H9 (cell line): ENCODE measurements at places on chromosomes 7 and 10. TPM values are rescaled to one million over a fixed set of nuclear protein-coding genes. Genes with fewer than 3 reads are reported as not detected.

CPN1 gene
- total RNA-seq, result not detected in 2 replicates

DNA sequence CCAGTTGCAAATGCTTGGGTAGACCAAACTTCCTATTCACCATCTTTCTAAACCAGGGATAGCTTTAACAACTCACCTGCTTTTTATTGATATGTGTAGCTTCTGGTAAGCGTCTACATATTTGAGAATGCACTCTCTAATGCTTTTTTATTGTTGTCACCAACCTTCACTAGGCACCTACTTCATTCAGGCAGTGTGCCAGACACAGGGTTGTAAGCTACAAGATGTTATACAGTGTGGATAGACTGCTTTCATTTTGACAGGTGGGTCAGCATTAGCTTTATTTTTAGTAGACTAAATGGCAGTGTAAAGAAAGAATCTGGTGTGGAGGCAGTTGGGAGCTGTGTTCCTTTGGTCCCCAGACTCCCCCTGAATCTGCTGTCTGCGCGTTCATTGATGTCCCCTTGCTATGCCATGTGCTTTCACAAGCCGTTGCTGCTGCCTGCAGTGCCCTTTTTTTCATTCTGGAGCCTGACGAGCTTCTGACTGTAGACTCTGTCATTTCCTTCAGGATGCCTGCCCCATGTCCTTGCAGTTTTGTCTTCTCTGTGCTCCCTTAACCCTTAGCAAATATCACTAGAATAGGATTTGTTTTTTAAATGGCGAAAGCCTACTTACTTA is 32.1 kb downstream of the NRF1 start:
- no peak for DNase-seq

DNA sequence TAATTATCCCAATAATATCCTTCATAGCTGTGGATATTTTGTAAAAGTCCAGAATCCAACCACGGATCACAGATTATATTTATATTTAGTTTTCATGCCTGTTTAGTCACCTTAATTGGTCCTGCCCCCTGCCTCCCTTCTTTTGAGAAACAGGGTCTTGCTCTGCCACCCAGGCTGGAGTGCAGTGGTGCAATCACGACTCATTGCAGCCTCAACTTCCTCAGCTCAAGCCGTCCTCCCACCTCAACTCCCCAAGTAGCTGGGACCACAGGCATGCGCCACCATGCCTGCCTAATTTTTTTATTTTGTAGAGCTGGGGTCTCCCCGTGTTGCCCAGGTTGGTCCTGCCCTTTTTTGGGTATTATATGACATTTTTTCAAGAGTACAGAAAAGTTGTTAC is 129.4 kb downstream of the KAT6B start:
- no peak for DNase-seq

KIF11 gene
- total RNA-seq, result 52.4 and 54.4 TPM in 2 replicates

- DNase-seq, result no peak
These were observed 128.8 kb downstream of the PTPN20 start for GRCh38 chr10:47040041-47040491.

- no peak for DNase-seq
These were observed 1.1 kb downstream of the ZNF777 start for GRCh38 chr7:149459540-149460452.

DNA sequence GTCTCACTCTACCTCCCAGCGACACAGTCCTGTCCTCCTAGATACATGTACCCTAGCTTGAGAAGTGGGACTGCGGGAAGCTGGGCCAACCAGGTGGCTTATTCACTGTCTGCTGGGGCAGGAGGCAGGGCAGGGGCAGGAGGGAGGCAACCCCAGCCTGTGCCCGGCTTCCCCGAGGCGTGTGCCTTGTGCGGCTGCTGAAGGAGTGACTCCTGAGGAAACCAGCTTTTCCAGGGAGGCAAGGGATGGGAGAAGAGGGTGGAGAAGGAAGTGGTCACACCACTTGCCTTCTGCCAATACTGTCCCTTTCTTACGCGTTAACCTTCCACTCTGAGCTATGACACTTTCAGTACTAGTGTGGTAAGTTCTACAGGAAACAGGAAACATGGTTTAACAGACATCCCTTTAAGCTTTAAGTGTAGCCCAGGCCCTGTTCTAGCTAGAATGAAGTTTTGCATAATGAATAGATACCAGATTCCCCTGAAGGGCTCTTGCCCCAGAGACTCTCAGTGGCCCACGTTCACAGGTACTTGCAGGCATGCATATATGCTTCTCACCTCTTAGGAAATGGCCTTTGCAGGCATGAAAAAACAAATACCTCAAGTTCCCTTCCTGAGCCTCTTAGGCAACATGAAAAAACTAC is 40.6 kb downstream of the SYPL1 start:
- DNase-seq, result no peak

DNA sequence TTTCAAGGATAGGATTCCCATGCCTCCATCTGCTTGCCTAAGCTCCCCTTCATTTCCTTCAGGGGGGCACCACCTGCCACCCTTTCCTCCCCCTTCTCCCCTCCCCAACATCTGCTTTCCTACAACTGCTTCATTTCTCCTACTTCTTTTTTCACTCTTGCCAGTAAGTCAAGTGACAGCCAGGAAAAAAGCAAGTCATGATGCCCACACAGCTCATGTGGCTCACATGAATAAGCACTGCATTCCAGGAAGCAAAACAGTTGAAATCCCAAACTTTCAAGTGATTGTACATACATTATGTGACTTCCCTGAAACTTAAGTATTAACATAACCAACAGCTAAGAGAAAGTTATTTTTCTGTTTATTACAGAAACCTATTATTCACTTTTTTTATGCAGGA is 78.6 kb downstream of the TNS3 start:
- DNase-seq, result no peak

DNA sequence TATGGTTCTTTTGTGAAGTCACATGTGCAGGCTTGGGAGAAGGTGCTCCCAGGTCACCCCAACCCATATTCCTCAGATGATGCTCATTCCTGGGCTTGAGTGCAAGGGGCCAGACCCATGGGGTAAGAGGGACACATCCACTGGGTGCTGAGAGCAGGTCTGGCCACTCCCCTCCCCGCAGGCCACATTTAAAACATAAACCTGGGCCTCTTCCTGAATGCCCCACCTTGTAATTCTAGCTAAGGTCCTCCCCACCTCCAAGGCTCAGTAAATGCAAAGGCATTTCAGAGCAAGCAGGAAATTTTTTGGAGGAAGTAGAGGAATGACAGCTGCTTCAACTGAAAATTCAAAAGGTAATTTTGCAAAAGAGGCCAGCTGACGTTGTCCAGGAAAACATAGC is 172.5 kb downstream of the ARHGAP21 start:
- DNase-seq, result no peak

DNA sequence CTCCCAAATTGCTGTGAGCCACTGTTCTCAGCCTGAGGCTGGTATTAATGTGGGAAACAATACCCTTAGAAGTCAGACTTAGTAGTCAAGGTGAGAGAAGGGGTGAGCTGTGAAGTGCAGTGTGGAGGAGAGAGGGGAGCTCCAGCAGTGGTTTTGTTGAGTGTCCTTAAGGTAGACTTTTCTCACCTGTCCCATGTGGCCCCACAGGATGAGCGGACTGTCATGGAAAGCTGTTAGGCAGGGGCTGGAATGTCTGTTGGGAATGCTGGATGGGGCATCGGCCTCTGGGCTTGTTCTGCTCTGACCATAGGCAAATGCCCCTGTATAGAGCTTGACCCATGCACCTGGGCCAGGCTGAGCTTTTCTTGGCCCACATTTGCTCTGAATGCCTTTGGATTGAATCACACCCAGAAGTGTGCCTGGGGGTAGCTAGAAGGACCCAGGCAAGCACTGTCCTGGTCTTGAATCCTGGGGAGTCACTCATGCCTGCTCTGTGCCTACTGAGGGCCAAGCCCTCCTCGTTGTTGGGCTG is 36.3 kb upstream of the SH2D4B start:
- DNase-seq, result no peak

- no peak for DNase-seq
These were observed 101.4 kb downstream of the FAM107B start for GRCh38 chr10:14673189-14673861.

SEMA3A gene
- total RNA-seq, result 60.0 and 61.5 TPM in 2 replicates

DNA sequence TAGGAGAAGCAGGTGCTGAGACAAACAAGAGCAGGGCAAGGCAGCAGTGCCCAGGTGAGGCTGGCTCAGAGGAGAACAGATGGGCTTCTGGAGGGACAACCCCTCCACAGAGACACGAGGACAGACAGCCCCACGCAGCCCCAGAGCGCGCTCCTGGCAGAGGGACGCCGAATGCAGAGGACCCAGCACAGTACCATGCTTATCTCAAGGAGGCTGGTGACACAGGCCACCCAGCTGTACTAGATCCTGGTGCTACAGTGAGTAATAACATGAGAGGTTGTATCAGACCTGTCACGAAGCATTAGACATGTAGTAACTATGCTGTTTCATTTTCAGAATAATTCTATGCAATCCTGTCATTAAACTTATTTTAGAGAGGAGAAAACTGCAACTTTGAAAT is 60.4 kb upstream of the NCAPG2 start:
- DNase-seq, result no peak

SFMBT2 gene
- 5.3 and 6.7 TPM in 2 replicates for total RNA-seq

DNA sequence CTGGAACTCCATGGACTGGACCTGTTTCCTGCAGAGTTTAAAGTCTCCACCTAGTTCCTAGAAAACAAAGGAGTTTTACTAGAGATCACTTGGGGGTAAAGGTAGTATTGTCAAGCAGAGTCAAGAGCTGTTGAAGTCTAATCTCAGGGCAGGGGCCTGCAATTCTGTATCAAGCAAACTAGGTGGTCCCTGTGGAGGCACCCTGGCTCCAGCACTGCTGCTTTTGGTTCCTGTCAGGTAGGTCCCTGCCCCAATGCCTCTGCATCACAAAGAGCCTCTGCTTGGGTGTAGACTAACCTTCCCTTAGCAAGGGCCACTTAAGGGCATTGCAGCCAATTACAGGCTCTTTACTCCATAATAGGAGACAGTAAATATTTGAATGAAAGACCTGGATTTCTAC is 22.5 kb downstream of the ZSCAN25 start:
- peak; percentile 47 for DNase-seq

MTG1 gene
- 61.4 and 65.3 TPM in 2 replicates for total RNA-seq

DNA sequence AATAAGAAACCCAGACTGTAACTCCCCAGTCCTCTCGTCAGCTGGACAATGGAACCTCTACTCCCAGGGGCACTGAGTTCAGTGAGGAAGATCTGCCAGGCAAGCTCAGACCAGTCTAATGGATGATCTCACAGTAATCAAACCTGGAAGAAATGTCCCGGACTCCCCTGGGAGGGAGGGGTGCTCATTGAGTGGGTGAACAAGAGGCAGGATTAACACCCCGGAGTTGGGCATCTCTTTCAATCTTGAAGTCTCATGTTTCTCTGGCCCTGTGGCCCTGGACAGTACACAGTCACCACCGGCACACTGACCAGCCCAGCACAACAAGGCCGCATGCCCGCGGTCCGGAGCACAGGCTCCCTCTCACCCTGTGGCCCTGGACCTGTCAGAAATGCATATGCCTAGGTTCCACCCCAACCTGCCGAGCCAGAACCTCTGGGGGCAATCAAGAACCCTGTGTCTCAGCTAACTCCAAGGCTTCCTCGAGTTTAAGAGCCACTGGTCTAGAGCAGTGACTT is 27.8 kb downstream of the CXCL12 start:
- no peak for DNase-seq

ARPC1A gene
- total RNA-seq, result 169 TPM in 2 replicates

GRCh38 chr10:74863551-74863950 is 37.2 kb downstream of the KAT6B start:
- no peak for DNase-seq

HOXA6 gene
- total RNA-seq, result not detected in 2 replicates

CAMK1D gene
- total RNA-seq, result 5.6 and 6.3 TPM in 2 replicates

TLX1 gene
- not detected in 2 replicates for total RNA-seq

GRCh38 chr7:376306-377079 is 86.5 kb downstream of the FOXL3 start:
- DNase-seq, result peak; percentile 31

DNA sequence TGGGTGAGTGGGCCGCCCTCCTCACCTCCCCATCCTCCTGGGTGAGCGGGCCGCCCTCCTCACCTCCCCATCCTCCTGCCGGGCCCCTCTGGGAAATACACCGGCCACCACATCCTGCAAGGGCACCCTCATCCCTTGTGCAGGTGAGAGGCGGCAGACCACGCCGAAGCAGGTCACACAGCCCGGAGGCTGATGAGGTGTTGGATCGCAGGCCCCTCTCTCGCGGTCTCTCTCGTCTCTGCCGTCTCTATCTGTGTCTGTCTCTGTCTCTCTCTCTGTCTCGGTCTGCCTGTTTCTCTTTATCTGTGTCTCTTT is 30.8 kb upstream of the FOXL3 start:
- no peak for DNase-seq

SHOC2 gene
- total RNA-seq, result 23.5 and 23.7 TPM in 2 replicates

SGPL1 gene
- total RNA-seq, result 52.6 and 60.8 TPM in 2 replicates

DNA sequence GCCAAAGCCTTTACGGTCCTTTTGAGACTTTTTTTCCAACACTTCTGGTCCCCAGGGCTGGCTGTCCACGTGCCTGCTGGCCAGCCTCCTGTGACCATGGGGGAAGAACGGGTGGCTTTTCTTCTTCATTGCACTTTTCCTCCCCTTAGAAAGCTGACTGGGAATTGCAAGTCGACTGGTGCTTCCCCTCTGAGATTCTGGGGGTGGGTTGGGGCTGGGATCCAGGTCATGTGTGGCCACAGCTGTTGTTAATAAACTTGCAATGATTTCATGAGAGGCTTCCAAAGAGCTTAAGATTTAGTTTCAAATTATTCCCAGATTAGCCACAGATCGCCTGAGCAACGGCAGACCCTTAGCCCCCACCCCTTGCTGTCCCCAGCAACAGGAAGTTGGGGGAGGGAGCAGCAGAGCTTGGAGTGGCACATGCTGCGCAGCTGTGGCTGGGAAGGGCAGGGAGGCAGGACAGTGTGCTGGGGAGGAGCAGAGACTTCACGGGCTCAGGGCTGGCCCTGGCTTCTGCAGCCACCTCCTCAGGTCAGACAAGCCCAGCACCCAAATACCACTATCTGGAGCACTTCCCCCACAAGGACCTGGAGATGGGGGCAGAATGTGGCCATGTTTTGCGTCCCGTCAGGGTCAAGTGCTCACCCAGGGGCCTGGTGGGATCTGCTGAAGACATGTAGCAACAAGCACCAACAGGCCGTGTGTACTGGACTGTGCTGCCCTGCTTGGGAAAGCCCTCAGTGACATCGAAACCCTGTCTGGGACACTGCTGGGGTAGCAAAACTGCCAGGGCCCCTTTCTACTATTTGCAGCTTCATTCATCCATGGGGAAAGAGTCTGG is 147.1 kb downstream of the RNF216 start:
- DNase-seq, result peak; percentile 87

GRCh38 chr10:71694567-71694968 is 25.0 kb downstream of the C10orf105 start:
- DNase-seq, result no peak

GRCh38 chr10:68330852-68331454 is 911 bp upstream of the HNRNPH3 start:
- DNase-seq, result peak; percentile 29

IFIT5 gene
- 2.1 and 2.3 TPM in 2 replicates for total RNA-seq

GRCh38 chr10:70982443-70982842 is 94.1 kb upstream of the PCBD1 start:
- no peak for DNase-seq

PIK3CG gene
- not detected in 2 replicates for total RNA-seq

DNA sequence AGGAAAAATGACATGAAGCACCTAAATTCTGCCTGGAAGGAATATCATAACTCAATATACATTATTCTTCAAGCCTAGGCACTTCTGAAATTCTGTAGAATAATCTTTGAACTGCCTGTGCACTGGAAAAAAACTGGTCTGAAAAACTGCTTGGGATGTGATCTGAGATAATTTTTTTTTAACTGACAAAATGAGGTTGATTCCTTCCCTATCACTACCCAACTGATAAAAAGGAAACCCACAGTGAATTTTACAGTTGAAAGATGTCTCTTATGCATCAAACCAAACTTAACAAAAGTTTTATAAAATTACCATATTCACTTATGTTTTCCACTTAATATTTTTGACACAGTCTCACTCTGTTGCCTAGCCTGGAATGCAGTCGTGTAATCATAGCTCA is 67.2 kb upstream of the FAM133B start:
- no peak for DNase-seq
